Cardiac septum (tissue), 1 donor: ENCODE measurements at places on chromosomes 2 and 18.

GRCh38 chr2:156896294-156896693 is 361.2 kb upstream of the GALNT5 start:
- no peak for DNase-seq

GRCh38 chr2:230893338-230893737 is 28.6 kb downstream of the ITM2C start:
- DNase-seq: peak; percentile 60

DNA sequence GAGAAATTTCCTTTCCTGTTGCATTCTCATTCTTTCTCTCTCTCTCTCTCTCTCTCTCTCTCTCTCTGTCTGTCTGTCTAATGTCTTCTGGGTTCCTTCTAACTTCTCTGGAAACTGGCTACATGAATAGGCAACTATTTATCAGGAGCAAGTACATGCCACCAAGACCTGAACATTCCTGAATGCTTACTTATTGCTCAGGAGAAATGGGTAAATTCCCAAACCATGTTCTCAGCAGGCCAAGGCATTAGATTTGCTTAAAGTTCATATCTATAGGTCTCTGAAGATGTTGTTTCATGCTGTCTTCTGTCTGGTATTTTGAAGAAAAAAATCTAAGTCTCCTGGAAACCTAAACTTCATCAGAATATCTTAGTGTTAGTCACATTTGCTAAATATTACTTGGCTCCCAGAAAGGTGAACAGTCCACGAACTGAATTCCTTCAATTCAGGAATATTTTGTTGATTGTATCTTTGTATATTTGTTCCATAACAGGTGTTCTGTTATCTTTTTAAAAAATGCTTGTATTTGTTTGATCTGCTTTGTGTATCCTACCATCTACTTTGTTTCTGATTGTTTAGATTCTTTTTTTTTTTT is 77.2 kb upstream of the FIGN start:
- DNase-seq: no peak

DNA sequence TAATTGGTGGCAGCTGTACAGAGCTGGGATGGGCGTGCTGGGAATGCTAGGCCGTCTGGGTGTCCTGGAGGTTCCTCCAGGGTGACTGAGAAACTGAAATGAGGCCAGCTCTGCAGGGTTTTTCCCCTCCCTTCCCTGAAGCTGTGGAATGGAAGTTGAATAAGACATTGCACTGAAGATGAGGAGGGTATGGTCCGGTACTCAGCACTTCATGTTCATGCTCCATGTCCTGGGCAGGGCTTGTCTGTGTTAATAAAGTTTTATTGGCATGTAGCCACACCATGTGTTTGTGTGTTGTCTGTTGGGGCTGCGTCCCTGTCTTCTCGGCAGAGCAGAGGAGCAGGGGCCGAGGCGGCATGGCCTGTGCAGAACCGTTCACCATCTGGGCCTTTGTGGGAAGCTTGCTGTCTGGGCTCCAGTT is 154.0 kb downstream of the LDLRAD4 start:
- peak; percentile 58 for DNase-seq

DNA sequence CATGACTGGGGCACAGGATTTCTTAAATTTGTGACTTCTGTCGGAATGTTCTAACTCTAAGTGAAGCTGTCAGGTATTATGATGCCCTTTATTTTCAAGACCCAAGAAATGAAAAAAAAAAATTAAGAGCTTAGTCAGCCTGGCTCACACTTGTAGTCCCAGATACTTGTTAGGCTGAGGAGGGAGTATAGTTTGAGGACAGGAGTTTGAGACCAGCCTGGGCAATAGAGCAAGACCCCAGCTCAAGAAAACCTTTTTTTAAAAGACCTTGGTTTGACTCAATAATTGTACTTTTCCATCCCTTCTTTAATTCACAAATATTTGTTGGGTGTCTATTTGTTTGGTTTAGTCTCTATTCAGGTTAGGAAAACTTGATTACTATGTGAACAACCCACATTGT is 310.0 kb downstream of the STK39 start:
- DNase-seq: no peak

GRCh38 chr2:144936442-144936841 is 416.5 kb upstream of the ZEB2 start:
- no peak for DNase-seq

GRCh38 chr2:27051902-27052645 is 606 bp downstream of the AGBL5 start:
- peak; percentile 81 for DNase-seq

DNA sequence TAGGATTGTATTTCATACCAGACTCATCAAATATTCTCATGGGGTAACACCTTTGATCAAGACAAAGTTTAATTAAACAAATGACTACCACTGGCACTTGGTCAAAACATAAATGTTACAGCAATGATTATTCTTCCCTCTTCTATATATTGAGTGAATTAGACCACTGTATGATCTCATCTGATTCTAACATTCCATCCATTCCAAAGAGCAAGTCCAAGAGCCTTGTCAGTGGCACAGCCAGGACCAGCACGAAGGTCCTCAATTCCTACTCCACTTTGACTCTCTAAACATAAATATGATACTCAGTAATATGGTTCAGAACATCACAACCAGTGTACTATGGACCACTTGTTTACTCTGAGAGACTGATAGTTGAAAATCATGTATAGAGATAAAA is 86.4 kb downstream of the AP1S3 start:
- no peak for DNase-seq

GRCh38 chr2:119771331-119771730 is 11.6 kb downstream of the PTPN4 start:
- DNase-seq: no peak

DNA sequence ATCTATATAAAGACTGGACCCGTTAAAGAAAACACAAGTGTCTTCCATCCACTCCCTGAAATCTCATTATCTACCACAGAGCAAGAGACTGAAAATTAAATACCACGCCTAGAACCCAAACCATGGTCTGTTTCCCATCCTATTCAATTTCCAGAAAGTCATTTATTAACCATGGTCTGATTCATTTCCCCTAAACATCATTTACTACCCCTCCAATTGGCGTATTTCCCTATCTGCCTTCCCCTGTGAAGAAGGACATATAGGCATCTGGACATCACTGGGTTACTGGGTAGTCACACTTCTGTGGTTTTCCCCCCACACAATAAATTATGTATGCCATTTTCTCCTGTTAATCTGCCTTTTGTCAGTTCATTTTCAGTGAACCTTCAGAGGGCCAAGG is 30.8 kb downstream of the CCDC93 start:
- no peak for DNase-seq

DNA sequence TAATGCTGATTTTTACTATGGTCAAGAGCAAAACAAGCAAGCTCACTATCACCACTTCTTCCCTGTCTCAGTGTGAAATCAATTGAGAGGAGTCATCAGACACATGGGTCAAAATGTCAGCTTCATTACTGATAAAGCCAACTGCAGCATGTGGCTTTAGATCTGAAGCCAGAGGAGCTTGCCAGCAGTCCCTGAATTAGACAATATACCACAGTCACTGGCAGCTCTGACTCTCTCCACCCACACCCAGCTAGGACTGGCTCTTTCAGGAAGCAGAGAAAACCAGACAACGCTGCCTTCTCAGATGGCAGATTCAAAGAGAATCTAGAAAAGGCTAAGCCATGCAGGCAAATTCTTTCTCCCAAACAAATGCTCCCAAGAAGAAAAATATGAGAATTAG is 20.0 kb upstream of the ASB18 start:
- no peak for DNase-seq

DNA sequence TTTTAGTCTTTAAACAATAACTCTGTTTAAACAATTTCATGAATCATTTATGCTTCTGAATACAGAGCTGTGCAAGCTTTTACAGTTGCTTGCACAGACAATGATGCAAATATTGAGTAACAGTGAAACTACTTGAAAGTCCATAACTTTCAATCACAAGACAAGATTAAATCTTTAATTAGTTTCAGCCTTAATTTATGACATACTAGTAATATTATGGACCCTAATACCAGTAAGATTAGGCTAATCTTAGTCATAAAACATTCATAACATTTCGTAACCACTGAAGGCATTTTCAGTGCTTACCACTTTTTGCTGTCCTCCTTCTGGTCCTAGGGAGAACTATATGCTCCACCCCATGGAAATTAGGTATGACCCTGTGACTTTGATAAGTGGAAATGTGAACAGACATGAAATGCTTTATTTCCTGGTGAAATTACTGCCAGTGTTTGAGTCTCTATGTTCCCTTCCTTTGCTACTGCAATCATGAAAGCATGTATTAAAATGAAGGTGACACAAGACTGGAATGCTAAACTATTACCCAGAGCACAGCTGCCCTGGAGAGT is 1.8 kb upstream of the COBLL1 start:
- no peak for DNase-seq

DNA sequence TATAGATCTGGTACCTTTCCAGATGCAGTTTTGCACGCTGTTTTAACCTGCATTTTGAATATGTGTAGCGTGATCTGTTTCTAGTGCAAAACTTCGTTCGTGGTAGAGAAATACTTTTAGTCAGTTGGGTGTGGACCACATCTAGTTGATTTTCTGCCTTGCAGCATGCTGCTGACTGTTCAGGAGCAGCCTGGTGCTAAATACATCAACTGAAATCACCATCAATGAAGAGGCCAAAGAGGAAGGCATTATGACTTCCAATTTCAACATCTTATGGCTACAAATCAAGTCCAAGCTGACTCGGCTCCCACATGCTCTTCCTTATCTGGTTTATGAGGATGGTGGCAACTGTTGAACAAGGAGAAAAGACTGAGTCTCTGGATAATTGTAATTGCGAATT is 298.5 kb downstream of the ZNF521 start:
- no peak for DNase-seq

- no peak for DNase-seq
Observed at GRCh38 chr2:25310709-25310964, 31.1 kb downstream of the DNMT3A start.

DNA sequence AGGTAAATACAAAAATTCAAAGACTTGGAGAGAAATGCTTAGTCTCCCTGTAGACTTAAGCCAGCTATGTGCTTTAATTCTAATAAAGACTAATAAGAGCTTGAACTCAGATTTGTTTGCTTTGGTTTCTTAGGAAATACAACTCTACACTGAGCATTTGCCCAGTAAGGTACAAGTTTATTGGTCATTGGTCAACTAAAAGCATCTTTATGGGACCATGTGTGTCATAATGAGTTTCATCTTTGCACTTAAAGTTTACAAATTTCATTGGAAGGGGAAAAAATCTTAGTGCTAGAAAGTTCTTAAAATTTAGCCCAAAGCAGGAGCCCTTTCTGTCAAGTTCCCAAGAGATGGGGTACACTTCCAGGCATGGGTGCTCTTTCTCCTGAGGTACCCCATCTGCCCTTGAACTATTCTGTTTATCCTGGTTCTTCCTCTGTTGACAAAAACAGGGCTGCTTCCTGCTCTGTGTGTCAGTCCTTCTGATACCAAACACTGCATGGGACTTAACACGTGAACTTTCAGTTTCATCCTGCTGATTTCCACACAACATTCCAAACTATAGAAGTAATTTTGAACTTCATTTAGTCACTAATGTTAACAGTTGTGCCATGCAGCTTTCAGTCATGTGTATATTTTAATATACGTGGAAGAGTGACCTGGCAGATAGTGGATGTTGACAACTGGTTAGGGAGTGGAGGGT is 200.2 kb downstream of the TPGS2 start:
- no peak for DNase-seq

DNA sequence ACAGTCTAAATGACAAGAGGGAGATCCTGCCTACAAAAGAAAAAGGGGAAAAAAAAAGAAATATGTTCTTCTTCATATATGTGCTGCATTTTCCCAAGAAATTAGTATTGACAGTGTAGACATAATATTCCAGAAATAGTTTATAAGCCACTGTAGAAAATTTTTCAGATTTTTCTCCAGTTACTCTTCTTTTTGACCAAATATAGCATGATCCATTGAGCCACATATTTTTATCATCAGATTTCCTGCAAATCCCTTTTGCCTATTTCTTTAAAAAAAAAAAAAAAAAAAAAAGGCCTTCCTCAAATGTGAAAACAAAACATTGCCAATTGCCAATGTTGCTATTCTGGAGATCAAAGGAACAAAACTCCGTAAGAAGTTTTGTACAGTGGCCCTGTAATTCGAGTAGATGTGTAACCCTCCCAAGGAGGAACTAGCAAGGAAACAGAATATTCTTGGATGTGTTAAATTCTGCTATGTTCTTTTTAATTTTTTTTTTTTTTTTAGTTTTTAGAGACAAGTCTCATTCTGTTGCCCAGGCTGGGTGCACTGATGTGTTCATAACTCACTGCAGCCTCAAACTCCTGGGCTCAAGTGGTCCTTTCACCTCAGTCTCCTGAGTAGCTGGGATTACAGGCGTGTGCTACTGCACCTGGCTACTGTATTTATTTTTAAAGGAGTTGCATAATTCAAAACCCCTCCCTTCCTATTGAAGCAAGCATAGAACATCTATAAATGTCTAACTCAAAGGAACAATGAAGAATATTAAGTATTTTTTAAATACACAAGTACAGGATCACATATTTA is 12.5 kb upstream of the CABYR start:
- no peak for DNase-seq

- peak; percentile 80 for DNase-seq
Observed at GRCh38 chr2:27408601-27409320, 630 bp downstream of the PPM1G start.

GRCh38 chr2:9754532-9754887 is 88.8 kb upstream of the TAF1B start:
- no peak for DNase-seq

GRCh38 chr18:45085916-45086624 is 405.4 kb downstream of the SETBP1 start:
- no peak for DNase-seq

- DNase-seq: no peak
Observed at GRCh38 chr2:25714740-25715139, 41.4 kb upstream of the DTNB start.

DNA sequence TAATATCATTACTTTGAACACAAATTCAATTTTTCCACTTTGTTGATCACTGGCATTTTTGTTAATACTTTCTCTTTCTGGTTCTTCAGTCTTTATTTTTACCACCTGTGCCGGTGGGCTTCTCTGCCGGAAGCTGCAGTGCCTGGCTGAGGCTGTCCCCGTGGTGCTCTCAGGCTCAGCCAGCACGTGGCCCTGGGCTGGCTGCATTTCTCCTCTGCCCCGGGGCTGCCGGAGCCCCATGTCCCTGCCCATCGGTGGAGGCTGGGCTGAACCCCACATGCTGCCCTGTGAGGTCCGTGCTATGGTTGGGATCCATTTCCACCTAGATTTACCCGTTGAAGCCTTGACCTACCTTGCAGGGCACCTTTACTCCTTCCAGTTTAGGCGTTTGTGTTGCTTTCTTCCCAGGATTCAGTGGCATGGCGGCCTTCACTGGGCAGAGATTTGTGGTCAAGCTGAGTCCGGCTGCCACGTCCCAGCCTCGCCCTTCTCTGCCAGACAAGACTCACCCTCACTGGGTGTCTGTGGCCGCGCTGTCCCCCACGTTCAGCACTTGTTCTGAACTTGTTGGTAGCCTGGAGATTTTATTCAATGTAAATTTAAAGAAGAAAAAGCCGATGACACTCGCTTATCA is 12.8 kb upstream of the TMEM18 start:
- DNase-seq: no peak

GRCh38 chr2:42795841-42796301 is 3.5 kb upstream of the HAAO start:
- no peak for DNase-seq

- DNase-seq: no peak
Observed at GRCh38 chr18:74465775-74466174, 8.7 kb upstream of the DIPK1C start.

- no peak for DNase-seq
Observed at GRCh38 chr2:62595474-62595873, 89.5 kb upstream of the TMEM17 start.
